ENCODE measurements at places on chromosomes 3 and 15.

GRCh38 chr15:52082197-52083036 is 30.2 kb downstream of the BCL2L10 start:
- DNase-seq: no peak

DNA sequence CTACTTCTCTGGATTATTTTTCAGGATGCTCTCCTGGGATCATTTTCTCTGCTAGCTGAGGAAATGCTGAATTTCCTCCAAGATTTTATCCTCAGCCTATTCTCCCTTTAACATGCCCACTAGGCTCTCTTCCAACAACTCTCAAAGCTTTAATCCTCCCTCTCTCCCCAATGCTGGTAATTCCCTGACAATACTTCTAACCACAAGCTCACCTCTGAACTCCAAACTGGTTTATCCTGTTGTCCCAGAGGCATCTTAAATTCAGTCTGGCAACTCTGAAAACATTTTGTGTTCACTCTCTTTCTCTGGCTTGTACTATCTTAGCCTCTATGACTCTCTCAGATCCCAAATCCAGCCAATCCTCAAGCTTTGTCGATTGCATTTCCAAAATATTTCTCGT is 490.3 kb downstream of the MECOM start:
- DNase-seq: no peak

DNA sequence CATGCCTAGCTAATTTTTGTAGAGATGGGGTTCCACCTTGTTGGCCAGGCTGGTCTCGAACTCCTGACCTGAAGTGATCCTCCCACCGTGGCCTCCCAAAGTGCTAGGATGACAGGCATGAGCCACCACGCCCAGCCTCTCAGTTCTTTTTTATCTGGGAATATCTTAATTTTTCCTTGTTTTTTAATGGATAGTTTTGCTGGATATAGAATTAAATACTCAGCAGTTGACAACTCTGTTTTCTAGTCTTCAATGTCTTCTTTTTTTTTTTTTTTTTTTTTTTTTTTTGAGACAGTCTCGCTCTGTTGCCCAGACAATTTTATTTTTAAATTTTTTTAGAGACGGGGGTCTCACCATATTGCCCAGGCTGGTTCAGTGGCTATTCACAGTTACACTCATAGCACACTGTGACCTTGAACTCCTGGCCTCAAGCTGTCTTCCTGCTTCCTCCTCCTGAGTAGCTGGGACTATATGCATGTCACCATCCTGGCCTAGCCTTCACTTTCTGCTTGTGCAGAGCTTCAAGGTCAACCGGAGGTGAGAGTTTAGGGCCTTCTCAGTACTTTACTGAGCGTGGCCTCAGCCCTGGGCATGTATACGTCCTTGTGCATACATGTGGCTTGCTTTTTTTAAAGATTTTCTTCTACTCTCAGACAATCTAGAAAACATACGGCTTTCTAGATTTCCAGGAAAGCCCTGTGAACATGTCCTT is 120.5 kb downstream of the ZNF609 start:
- no peak for DNase-seq

GRCh38 chr3:168839653-168840052 is 743.9 kb upstream of the GOLIM4 start:
- no peak for DNase-seq

DNA sequence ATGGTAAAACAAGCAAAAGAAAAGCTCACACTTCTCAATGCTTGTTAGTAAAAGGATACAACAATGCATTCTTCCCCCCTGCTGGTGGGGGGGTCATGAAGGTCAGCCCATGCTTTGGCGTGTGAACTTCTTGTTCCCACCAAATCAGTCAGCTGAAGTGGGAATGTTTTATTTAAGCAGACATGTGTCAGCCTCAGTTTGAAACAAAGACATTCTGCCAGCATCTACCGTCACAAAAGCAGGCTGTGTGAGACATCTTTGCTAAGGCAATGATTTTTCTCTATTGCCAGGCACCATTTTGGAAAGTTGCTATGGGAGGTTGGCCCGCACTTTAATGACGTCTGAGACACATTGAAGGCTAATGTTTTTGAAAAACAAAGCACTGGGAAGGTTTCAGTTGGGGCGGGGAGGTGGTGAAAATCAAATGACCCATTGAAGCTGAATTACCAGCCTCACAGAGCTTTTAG is 206.6 kb downstream of the TLE3 start:
- DNase-seq: no peak

DNA sequence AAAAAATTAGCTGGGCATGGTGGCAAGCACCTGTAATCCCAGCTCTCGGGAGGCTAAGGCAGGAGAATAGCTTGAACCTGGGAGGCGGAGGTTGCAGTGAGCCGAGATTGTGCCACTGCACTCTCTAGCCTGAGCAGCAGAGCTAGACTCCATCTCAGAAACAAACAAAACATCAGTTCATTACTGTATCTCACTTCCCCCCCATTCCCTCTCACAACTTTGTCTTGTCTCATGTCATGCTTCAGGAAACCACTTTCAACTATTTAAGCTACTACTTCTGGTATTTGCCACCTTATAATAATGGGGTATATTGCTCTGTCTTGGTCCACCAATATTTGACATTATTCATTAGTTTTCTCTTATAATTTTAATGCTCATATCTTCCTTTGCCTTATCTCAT is 26.2 kb downstream of the PIK3CA start:
- no peak for DNase-seq

DNA sequence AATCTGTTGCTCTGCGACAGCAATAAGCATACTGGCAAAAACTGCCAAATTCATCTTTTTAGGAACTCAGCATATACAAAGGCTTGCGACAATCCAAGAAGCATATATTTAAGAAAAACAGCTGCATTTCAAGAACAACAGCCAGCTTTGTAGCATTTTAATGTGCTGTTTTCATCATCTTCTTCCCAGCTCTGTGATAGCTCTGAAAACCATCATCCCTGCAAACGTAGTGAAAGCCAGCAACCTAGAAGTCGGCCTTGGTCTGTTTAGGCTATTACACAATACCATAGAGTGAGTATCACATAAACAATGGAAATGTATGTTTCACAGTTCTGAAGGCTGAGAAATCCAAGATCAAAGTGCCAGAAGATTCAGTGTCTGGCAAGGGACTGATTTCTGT is 187.5 kb downstream of the NAALADL2 start:
- DNase-seq: no peak

GRCh38 chr3:178205740-178206139 is 330.5 kb upstream of the KCNMB2 start:
- no peak for DNase-seq

DNA sequence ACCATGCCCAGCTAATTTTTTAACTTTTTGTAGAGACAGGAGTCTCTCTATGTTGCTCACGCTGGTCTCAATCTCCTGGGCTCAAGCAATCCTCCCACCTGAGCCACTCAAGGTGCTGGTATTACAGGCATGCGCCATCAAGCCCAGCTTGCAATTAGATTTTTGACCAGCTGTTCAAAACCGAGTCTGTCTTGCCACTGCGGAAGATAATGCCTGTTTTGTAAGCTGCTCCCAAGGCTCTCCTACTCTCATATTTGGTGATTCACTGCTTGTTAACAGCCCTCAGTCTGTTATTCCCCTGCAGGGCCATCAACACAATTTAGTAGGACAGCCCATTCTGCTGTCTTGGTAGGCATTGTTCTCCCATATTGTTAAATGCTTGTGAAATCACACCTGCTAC is 17.8 kb upstream of the MCCC1 start:
- no peak for DNase-seq

DNA sequence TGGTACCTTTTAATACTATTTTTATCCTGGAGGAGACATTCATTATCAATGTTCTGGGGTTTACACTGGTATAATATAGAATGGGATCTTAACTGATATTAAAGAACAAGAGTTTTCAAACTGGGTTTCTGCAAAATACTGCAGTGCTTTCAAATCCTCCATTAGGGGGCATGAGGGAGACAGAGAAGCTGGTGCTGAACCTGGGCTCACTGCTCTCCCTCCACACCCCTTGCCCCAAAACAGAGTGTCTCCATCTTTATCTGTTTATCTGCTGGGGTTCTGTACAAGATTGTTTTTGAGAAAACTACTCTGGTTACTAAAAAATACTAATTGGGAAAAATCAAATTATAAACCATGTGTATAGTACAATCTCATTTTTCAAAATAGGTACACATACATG is 41.7 kb downstream of the CADPS start:
- no peak for DNase-seq

- no peak for DNase-seq
Observed at GRCh38 chr3:194246709-194247349, 104.3 kb downstream of the CPN2 start.

DNA sequence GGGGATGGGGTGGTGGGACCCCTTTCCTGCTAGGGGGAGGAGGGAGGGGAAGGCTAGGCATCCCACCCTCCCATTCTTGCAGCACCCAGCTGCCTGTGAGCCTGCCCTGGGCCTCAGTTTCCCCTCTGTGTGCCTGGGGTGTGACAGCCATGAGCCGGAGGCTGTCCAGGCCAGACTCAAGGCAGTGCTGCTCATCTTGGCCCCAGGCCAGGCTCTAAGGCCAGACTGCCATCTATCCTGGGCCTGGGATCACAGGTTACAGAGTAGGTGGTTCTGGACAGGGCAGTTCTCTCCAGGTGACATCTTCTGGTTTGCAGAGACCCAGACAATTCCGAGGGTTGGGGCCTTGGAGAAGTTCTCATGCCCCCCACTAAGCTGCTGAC is 3.3 kb upstream of the VILL start:
- DNase-seq: no peak

GRCh38 chr3:124582196-124582595 is 148.1 kb upstream of the UMPS start:
- no peak for DNase-seq

- DNase-seq: no peak
Observed at GRCh38 chr3:52302426-52303145, 13.5 kb upstream of the DNAH1 start.

DNA sequence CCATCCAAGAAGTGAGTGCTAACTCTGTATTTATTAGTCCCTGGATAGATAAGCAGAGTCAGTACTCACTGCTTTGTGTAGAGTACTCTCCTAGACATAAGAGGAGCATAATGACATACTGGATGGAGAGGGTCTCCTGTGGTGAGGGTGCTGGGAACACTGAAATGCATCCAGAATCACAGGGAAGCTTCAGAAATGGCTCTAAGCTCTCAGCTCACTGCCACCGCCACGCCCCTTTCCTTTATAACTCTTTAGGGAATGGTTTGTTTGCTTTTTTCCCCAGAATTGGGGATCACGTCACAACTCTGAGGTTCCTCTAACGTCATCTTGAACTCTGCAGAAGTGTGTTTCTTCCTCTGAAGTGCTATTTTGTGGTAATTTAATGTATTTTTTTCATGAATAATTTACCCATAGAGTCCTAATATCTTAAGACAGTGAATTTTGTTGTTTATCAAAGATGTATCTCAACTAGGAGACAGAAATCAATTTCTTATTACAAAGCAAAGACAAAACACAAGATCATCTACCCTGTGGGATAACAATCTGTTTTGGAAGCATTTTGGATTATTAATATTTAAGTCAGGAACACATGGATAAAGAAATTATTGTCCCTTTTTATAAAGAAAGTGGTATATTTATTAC is 154.6 kb downstream of the PTPRG start:
- no peak for DNase-seq

DNA sequence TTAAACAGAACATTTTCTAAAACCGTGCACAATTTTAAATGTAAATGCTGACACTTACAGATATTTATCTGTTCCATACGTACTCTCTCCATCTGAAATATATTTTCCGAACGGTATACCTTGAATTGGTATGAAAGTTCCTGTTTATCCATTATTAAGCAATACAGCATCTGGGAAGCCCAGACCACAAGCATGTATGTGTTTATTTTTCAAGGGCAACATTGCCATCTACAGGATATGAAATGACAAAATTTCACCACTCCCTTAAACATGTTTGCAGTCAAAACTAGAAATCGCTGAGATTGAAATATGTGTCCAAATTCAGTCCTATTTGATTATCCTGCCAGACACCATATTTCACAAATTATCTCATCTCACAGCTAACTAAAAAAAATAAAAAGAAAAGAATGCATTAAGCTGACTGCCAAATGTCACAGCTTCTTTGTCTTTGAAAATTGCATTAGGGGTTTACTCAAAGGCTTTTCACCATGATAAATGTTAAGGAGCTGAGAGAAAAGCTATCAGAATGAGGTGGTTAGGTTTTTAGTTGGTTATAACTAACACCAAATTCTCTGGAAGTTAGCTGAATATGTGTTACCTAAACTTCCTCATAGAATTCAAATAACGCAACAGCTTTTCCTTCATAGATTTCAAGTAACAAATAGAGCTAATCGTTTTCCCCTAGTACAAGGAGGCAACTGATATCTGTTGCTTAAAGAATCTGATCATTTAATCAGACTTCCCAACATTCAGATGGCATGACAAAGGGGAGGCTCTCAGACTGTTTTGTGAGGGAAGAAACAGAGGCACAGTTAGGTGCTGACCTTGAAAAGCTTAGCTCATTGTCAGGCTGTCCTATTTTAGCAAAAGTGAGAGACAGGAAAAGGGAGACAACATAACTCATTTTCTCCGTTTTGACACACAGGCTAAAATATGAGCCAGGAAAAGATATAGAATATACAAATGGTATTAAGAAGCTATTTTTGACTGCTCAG is 533.1 kb downstream of the TBL1XR1 start:
- DNase-seq: peak; percentile 8

DNA sequence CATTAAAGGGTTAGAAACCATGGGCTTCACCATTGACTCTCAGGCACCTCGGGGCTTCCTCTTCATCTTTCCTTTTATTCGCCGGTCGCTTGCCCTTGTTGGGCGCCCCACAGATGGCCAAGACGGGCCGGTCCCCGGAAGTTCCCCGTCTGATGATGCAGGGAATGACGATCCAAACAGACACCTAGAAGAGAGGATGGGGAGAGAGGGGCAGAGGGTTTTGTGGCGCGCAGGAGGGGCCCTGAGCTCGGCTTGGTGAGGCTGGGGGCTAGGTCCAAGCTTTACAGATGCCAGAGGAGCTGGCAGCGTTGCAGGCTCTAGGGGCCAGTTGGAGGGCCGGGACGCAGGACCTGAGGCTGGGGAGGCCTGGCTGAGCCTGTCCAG is 532 bp upstream of the ESYT3 start:
- no peak for DNase-seq

GRCh38 chr3:71495708-71496472 is 87.6 kb downstream of the FOXP1 start:
- no peak for DNase-seq

GRCh38 chr15:77126529-77127326 is 55.8 kb upstream of the TSPAN3 start:
- peak; percentile 73 for DNase-seq

- no peak for DNase-seq
Observed at GRCh38 chr3:124094496-124094895, 102.6 kb upstream of the ROPN1 start.

Measured in WERI-Rb-1 (cell line).